Neural crest cell (in vitro differentiated cells): ENCODE measurements at places on chromosomes 5 and 9. TPM values are rescaled to one million over a fixed set of nuclear protein-coding genes. Genes with fewer than 3 reads are reported as not detected.

Gene N4BP3
- total RNA-seq = 1.3 and 1.4 TPM in 2 replicates

Gene AQP7
- total RNA-seq = 0.57 and 0.98 TPM in 2 replicates

Gene TMED7
- 52.4 and 56.5 TPM in 2 replicates for total RNA-seq

Gene ACSL6
- total RNA-seq = 0.84 and 1.7 TPM in 2 replicates
